ENCODE measurements at places on chromosomes 13 and 19.

- DNase-seq: no peak
These were observed 393.3 kb upstream of the ARGLU1 start for GRCh38 chr13:106961216-106961615.

DNA sequence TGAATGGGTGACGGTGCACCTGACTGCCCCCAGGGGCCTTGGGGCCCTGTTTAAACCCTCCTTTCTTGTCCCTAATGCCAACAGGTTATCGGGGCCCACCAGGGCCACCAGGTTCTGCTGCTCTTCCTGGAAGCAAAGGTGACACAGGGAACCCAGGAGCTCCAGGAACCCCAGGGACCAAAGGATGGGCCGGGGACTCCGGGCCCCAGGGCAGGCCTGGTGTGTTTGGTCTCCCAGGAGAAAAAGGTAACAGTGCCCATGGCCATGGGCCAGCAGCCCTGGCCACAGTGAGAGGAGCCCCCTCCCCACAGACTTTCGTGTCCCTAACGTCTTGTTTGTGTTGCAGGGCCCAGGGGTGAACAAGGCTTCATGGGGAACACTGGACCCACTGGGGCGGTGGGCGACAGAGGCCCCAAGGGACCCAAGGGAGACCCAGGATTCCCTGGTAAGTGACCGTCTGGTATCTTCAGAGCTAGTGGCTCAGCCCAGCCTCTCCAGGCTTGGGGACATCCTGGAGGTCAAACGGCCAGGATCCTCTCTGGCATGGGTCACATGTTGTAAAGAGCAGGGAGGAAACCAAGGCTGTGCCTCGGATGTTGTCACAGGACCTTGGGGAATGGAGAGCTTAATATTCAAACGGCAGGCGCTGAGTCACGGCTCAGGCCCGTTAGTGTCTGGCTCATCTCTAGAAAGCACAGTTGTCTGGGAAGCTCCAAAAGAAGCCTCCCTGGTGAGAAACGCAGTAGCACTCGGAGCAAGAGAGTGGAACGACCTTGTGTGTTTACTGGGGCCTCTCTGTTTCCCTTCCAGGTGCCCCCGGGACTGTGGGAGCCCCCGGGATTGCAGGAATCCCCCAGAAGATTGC, 58.3 kb downstream of the RAB20 start:
- DNase-seq: no peak

- no peak for DNase-seq
These were observed 92.8 kb upstream of the TPP2 start for GRCh38 chr13:102504002-102504401.

DNA sequence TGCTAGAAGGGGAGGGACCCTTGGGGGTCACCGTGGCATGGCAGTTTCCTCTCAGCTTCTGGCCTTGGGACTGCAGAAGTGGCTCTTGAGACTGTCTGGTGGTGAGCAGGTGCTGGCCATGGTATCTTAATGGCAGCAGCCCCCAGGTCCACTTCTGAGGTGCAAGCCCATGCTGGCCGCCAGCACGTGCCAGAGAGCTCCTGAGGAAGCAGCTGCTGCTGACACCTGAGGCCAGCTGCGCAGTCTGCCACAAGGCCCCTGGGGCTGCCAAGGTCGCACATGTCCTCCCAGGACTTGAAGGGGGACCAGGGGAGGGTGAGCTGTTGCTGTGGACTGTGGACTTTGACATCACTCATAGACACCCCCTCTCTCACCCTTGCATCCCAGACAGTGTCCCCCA, 48.0 kb downstream of the NFIX start:
- no peak for DNase-seq

GRCh38 chr13:88124142-88124541, 453.0 kb downstream of the SLITRK5 start:
- no peak for DNase-seq

DNA sequence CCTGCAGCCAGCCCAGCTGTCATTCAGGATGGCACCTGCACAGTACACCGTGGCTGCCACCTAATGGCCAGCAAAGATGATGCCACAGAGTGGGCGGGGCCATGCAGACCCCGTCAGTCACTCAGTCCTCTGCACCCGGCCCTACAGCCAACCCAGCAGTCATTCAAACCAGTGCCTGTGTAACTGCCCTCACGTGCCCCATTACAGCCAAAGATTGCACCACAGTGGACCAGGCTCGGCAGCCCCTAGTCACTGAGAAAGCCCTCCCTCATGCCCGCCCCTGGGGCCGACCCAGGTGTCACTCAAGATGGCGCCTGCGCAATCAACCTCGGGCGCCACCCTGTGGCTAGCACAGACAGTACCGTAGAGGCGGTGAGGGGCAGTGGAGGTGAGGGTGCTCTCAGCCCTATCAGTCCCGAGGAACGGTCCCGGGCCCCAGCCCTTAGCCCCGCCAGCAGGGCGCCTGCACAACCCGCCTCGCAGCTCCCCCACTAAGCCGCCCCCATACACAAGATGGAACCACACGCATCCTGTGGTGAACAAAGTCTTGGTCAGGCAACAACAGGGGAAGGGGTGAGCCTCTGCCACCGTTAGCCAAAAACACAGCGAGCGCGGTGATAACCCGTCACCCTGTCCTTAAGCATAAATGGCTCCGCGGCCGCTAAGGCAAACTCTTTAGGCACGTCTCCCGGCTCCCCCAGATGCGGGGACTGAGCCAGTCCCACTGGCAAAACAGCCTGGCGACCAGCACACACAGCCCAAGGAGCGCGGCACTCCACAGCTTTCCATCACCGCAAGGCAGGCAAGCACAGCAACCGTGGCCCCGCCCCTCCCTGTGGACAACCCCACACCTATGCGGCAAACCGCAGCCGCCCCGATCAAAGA, 2.3 kb downstream of the PEG3 start:
- DNase-seq: no peak

DNA sequence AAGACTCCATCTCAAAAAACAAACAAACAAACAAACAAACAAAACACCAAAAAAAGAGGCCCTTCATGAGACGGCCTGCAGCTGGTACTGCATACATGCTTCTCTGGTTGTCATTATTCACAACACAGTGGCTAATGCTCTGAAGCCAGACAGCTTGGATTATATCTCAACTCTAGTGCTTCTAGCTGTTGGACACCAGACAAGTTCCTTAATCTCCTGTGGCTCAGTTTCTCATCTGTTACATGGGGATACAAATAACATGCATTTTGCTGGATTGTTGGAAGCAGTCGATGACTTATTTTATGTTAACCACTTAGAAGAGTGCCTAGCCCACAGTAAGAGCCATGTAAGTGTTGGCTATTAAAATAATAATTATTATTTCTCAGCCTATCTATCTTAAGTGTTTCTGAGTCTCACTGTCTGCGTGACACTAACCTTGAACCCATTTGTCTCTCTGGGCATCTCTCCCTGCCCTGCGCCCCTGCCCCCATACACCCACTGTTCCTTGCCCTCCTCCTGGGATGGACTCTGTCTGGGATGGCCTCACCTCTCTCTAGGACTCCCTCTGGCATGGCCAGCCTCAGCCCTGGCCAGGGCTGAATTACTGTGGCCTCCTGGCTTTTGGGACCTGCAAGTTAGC, 3.1 kb upstream of the JUNB start:
- DNase-seq: no peak

GRCh38 chr19:16160943-16161560, 12.3 kb downstream of the CIB3 start:
- peak; percentile 78 for DNase-seq

GRCh38 chr13:91270031-91270430, 77.5 kb upstream of the MIR17HG start:
- DNase-seq: no peak

GRCh38 chr19:5139583-5140325, 170.8 kb downstream of the KDM4B start:
- no peak for DNase-seq

DNA sequence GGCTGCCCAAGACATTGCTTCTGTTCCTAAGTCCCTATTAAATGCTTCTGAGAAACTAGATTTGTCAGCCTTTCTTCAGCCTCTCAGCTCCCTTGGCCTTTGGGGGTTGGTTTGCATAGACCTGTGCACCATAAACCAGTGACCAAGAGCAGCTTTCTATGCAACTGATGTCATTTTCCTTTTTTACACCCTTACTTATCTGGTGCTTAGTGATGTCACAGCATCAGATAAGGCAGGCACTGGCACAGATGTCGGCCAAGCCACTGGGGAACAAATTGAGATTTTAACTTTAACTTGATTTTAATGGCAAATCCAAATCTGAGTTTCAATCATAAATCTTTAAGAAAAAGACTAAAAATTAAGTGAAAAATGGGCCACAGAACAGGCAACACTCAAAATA, 59.8 kb downstream of the RUBCNL start:
- DNase-seq: no peak

- no peak for DNase-seq
These were observed 20.8 kb upstream of the EPHX3 start for GRCh38 chr19:15253061-15253460.

DNA sequence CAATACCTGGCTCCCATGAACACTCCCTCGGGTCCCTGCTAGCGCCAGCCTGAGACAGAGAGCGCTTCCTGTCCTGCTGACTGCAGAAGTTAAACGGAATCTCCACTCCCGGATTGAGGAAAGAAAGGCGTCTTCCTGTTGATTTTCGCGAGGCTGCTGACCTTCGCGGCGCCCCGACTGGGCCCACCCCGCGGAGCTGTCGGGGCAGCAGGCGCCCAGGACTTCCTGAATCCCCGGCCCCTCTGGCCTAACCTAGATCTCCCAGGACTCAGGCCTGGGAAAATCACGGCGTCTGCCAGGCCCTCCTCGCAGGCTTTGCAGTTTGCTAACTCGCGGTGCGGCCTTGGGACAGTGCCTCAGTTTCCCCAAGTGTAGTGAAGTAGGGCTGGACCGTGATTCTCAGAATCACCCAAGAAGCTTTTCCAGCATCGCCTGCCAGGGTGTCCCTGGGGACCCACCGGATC, 108.8 kb downstream of the KCTD15 start:
- no peak for DNase-seq

DNA sequence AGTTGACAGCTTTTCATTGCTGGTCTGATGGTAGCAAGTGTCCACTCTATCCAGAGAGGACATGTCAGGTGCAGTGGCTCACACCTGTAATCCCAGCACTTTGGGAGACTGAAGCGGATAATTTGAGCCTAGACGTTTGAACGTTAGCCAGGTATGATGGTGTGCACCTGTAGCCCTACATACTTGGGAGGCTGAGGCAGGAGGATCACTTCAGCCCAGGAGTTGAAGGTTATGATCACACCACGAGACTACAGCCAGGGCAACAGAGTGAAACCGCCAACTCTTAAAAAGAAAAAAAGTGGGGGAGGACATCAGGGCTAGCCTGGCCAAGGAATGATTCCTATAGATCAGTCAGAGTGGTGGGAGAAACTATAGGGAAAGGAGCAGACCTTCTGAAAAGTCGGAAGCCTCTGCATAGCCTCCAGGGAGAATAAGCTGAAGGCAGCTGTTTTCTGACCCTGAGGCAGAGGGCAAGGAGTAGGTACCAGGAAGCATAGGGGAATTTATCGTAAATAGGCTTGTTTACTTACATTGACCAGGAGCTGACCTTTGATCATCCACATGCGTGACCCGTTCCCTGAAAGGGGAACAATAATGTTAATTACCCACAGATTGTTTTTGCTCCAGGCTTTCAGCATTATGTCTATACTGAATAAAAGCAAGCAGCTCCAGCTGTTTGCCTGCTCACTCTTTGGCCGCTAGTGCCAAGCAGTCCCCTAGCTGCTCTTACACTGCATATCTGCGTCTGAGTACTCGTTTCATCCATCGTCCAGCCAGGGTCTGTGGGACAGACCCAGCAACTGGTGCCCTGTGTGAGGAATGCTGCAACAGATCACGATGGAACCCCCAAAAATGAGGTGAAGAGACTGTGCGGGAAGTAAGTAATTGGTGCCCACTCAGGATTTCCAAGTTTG, 161.6 kb downstream of the RNF17 start:
- no peak for DNase-seq

- no peak for DNase-seq
These were observed 3.3 kb upstream of the CEACAM7 start for GRCh38 chr19:41691268-41691970.

- DNase-seq: no peak
These were observed 2.8 kb downstream of the DMPK start for GRCh38 chr19:45779231-45780145.

GRCh38 chr19:1893791-1894190, 8.5 kb upstream of the ABHD17A start:
- no peak for DNase-seq

GRCh38 chr13:73544175-73544574, 485.4 kb downstream of the KLF5 start:
- no peak for DNase-seq

GRCh38 chr13:94435604-94436226, 43.8 kb downstream of the DCT start:
- DNase-seq: peak; percentile 12
